HFF-Myc (cell line): ENCODE measurements at places on chromosomes 7 and 10.
A peak's percentile ranks its signal among the peaks of the same experiment; 100 is the strongest.

DNA sequence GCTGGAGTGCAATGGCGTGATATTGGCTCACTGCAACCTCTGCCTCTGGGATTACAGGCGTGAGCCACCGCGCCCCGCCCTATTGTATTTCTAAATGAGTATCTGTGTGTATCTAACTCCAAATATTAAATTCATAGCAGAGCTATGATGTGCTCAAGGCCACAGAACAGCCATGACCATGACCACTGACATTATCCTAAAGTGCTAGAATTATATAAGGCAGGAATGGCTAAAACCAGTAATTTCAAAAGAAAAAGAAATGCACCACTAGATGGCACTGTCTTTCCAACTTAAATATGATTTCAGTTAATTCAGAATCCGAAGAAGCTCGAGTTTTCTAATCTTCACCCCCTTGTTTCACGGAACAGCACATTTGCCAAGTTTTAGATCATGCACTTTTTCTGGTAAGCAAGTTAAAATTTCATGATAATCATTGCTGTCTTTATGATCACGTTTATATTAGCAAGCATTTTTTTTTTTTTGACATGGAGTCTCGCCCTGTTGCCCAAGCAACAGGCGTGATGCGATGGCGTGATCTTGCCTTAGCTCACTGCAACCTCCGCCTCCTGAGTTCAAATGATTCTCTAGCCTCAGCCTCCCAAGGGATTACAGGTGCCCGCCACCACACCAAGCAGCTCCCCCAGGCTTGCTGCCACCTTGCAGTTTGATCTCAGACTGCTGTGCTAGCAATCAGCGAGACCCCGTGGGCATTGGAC lies 65.3 kb downstream of the OR13A1 start:
- DNase-seq = peak; percentile 20

DNA sequence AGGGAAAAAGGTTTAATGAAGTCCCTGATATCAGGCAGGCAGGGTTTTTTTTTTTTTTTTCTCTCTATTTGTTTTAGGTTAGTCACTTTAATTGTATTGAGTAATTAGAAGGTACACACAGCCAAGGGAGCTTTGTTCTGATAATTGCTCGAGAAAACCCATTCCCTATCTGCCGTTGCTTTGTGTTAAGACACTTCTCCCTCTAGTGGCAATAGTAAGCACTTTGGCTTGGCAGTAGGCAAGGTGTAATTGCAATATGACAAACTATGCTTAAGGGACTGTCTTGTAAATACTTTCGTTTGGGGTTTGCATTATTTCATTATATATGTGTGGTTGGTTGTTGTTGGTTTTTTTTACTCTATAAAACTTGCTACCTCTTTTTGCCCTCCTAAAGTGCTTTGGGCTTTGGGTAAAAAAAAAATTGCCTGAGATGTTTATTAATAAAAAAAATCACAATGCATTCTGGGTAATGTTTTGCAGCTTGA lies 113.4 kb downstream of the BTRC start:
- peak; percentile 47 for DNase-seq

- no peak for DNase-seq
Observed at GRCh38 chr10:72740528-72740927, 48.6 kb downstream of the MCU start.

DNA sequence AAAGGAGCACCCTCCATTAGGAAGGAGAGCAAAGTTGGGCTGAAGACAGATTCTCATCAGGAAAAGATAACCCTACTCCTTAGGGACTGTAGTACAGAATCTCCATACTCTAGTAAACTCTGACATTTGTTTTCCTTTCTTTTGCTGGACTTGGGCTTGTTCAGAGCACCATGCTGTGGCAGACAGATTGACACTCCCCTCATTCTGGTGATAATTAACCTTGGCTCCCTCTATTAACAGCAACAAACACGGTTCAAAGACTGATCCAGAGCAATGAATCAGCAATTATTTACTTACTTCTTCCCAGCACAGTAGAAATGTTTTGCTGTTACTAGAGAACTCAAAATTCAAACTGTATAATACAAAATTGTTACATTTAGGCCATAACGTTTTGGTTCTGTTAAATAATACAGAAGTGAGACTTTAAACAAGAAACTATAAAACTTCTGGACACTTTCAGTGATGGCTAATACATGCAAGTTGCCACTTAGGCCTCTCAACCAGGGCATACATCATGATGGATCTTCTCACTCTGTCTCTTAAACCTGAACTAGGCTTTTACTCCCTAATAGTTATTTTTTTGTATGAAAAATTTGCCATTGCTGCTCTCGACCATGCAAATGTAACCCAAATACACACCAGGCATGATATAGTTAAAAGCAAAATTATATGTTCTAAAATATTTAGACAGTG lies 639.0 kb downstream of the IPMK start:
- no peak for DNase-seq

GRCh38 chr7:134900166-134900982 lies 85.9 kb upstream of the AGBL3 start:
- no peak for DNase-seq

DNA sequence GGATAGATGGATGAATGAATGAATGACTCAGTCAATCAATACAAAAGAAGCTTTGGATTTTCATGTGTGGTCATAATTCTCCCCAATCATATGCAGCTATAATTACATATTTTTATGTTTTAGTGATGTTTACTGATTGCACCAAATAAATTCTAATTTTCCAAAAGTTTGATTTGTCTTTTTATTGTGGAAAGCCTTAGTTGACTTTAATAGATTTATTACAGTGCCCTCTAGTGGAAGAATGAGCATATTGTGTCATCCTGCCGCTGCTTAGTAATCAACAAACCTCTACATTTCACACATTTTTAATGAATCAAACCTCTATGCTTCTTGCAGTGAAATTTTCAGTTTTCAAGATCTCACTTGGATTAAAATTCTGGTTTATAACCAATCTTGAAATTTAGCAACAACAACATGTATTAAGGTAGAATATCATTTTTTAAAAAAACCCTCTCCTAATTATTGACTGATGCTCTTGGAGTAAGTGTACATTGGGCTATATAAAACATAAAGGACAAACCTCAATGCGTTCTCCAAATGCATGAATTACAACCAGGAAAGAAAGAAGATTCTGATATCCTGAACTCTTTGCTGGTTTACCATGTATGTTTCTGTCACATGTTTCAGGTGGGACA lies 55.6 kb upstream of the PNLIP start:
- DNase-seq = peak; percentile 6

- DNase-seq = no peak
Observed at GRCh38 chr7:150327308-150327707, 4.0 kb upstream of the ACTR3C start.

- DNase-seq = no peak
Observed at GRCh38 chr7:66505531-66506451, 122.9 kb upstream of the KCTD7 start.

GRCh38 chr10:30433306-30433729 lies 666 bp upstream of the MAP3K8 start:
- DNase-seq = no peak

- no peak for DNase-seq
Observed at GRCh38 chr7:78493401-78493800, 694.8 kb downstream of the PHTF2 start.

- DNase-seq = peak; percentile 14
Observed at GRCh38 chr10:76036111-76036940, 604.9 kb downstream of the LRMDA start.

DNA sequence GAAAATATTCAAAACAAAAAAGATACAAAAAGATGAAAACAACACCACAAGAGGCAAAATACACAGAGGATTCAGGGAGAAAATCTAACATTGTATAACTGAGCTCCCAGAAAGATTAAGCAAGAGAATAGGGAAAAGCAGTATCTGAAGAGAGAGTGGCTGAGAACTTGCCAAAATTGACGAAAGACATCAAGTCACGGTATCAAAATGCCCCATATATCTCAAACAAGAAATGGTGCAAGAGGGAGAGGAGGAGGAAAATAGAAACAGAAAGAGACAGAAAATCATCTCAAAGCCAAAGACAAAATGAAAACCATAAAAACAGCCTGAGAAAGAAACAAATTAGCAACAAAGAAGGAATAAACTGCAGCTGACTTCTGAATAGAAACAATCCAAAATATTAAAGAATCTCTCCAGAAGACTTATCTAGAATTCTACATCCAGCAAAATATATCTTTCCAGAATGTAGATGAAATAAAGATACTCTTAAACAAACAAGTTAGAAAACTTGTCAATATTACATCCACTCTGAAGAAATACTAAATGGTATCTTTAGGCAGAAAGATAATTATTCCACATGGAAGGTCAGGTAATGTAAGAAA lies 5.5 kb downstream of the USP6NL start:
- DNase-seq = no peak

- DNase-seq = no peak
Observed at GRCh38 chr10:142371-142770, 7.1 kb downstream of the ZMYND11 start.
